ENCODE measurements at places on chromosomes 16 and 17. TPM values are rescaled to one million over a fixed set of nuclear protein-coding genes. Genes with fewer than 3 reads are reported as not detected.

PRSS36 gene
- total RNA-seq = 4.3 TPM

SKA2 gene
- total RNA-seq = 8.1 TPM

DNA sequence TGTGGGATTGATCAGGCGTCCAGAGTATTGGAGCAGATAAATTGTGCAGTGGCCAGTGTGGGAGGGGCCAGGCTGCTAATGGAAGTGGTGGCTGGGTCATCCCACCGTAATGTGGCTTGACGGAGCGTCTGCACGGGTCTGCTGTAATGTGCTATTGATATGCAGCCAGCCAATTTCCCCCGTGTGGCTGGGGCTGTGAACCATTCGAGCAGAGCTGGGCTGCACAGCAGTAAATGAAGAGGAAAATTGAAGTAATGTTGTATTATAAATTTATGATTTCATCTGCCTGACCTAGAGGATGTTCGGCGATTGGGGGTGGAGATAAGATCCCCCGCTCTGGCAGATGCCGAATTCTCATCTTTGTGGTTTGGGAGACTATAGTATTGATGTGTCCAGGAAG is 121.5 kb downstream of the CCDC182 start:
- ATAC-seq = no peak

CCL4 gene
- total RNA-seq = not detected

GRCh38 chr17:47254403-47254943 is 846 bp downstream of the ITGB3 start:
- ATAC-seq = no peak

RAMP2 gene
- total RNA-seq = 4.7 TPM

GRCh38 chr16:55515111-55515510 is 6.2 kb downstream of the LPCAT2 start:
- no peak for ATAC-seq

TBC1D3 gene
- total RNA-seq = not detected

- peak; percentile 26 for ATAC-seq
Observed at GRCh38 chr17:50114849-50115357, 15.1 kb downstream of the SAMD14 start.

CDR2 gene
- total RNA-seq = 14.1 TPM

CCL16 gene
- not detected for total RNA-seq

- ATAC-seq = peak; percentile 84
Observed at GRCh38 chr16:4511441-4512082, 27.0 kb downstream of the CDIP1 start.

DNA sequence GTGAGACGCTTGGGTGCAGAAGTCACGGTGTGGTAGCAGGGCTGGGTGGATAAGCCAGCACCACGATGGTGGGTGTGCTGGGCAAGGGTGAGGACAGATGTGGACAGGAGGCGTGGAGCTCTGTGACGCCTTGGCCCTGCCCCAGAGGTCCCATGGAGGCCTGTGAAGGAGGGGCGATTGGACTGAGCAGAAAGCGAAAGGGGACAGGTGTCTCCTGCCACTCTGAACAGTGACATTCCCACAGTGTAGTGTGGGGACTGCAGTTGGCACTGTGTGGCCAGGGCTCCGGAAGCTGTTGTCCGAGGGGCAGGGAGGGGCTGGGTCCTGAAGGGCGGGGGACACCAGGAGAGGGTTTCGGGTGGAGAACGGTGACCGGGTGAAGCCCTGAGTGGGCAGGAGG is 7.3 kb downstream of the TBC1D24 start:
- ATAC-seq = peak; percentile 5

FZD2 gene
- 9.9 TPM for total RNA-seq

BICDL2 gene
- total RNA-seq = 0.17 TPM

GRCh38 chr17:41799366-41799765 is 12.4 kb downstream of the P3H4 start:
- no peak for ATAC-seq

GRCh38 chr16:1094124-1094479 is 1.9 kb downstream of the C1QTNF8 start:
- no peak for ATAC-seq

GRCh38 chr17:81135505-81136278 is 29.6 kb upstream of the PVALEF start:
- ATAC-seq = no peak

- no peak for ATAC-seq
Observed at GRCh38 chr17:15377200-15377599, 35.8 kb upstream of the TEKT3 start.

- peak; percentile 31 for ATAC-seq
Observed at GRCh38 chr16:87921236-87921773, 15.0 kb downstream of the CA5A start.

DNA sequence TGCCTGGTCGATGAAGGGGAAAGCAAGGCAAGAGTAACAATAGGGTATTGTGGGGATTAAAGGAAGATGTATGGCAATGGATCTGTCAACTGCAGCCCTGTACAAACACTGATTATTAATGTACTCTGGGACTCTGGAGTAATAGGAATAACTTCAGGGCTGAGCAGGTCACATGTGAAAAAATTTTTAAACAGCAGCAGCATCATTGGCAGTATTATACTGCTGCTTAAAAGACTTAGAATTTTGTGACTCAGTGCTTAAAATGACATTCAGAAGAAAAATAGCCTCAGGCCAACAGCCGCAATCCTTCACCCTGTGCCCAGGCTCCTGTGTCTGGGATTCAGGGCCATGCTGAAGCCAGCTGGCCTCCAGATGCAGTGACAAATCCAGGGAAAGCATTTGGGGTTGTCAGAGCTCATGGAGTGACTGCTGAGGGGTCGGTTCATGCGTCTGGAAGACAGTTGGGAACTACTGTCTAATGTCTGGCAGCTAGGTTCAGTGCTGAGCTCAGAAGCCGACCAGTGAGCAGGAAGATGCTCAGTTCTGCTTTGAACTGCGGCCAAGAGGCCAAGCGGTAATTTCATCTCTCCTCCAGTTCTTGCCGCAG is 22.2 kb downstream of the TEX2 start:
- peak; percentile 82 for ATAC-seq

TBC1D3E gene
- total RNA-seq = not detected

- ATAC-seq = no peak
Observed at GRCh38 chr17:55224746-55225145, 40.0 kb upstream of the HLF start.

HBZ gene
- total RNA-seq = not detected

USP32 gene
- total RNA-seq = 62.8 TPM

- no peak for ATAC-seq
Observed at GRCh38 chr16:23290189-23291062, 11.7 kb upstream of the SCNN1B start.

All from motor neuron (in vitro differentiated cells).